ENCODE measurements at places on chromosomes 1 and 21.

DNA sequence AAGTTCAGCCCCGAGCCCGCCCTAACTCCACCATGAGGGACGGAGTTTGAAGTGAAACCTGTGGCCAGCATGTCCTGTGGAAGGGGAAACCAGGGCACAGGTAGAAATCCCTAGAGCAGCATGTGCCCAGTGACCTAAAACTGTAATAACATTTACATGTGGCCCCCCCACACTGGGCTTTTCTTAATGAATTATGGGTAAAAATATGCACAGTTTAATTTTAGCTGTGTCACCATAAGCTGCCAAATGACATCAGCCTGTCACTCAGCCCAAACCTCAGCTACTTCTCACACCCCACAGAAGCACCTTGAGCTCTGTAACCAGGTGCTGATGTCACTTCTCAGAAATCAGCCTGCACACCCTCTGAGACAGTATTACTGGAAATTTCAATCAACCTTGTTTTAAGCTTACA is 50.0 kb upstream of the SLC19A1 start:
- peak; percentile 70 for DNase-seq
- no peak overlapping the region for H3K27ac ChIP-seq
- H3K4me3 ChIP-seq, result no peak overlapping the region

GRCh38 chr1:190688096-190688495 is 210.4 kb upstream of the BRINP3 start:
- no peaks in the 10 kb centered on the region for H3K36me3 ChIP-seq
- no peaks in the 10 kb centered on the region for H3K4me1 ChIP-seq
- no peak overlapping the region for H3K4me3 ChIP-seq
- H3K27ac ChIP-seq, result no peak overlapping the region
- DNase-seq, result no peak

GRCh38 chr1:58917436-58917835 is 133.6 kb upstream of the JUN start:
- H3K36me3 ChIP-seq, result no peaks in the 10 kb centered on the region
- H3K4me1 ChIP-seq, result no peaks in the 10 kb centered on the region
- H3K4me3 ChIP-seq, result no peak overlapping the region

GRCh38 chr1:50750021-50750619 is 209.9 kb downstream of the FAF1 start:
- no peaks in the 10 kb centered on the region for H3K36me3 ChIP-seq
- no peak overlapping the region for H3K4me3 ChIP-seq
- H3K4me1 ChIP-seq, result no peaks in the 10 kb centered on the region

GRCh38 chr1:179164494-179164893 is 65.0 kb downstream of the ABL2 start:
- H3K27ac ChIP-seq, result no peak overlapping the region
- no peaks in the 10 kb centered on the region for H3K27me3 ChIP-seq
- H3K4me1 ChIP-seq, result no peaks in the 10 kb centered on the region
- no peak for DNase-seq
- H3K4me3 ChIP-seq, result no peak overlapping the region

GRCh38 chr1:112247036-112247597 is 148.9 kb upstream of the CTTNBP2NL start:
- H3K4me3 ChIP-seq, result no peak overlapping the region
- no peak for DNase-seq
- H3K27me3 ChIP-seq, result no peaks in the 10 kb centered on the region
- H3K27ac ChIP-seq, result no peak overlapping the region
- H3K36me3 ChIP-seq, result no peaks in the 10 kb centered on the region

- no peaks in the 10 kb centered on the region for H3K27me3 ChIP-seq
- peaks cover 38% of the 10 kb centered on the region for H3K4me1 ChIP-seq
- no peaks in the 10 kb centered on the region for H3K36me3 ChIP-seq
- H3K27ac ChIP-seq, result peak overlapping the region; percentile 85
Measured at GRCh38 chr1:184648856-184649201, 105.8 kb downstream of the EDEM3 start.

DNA sequence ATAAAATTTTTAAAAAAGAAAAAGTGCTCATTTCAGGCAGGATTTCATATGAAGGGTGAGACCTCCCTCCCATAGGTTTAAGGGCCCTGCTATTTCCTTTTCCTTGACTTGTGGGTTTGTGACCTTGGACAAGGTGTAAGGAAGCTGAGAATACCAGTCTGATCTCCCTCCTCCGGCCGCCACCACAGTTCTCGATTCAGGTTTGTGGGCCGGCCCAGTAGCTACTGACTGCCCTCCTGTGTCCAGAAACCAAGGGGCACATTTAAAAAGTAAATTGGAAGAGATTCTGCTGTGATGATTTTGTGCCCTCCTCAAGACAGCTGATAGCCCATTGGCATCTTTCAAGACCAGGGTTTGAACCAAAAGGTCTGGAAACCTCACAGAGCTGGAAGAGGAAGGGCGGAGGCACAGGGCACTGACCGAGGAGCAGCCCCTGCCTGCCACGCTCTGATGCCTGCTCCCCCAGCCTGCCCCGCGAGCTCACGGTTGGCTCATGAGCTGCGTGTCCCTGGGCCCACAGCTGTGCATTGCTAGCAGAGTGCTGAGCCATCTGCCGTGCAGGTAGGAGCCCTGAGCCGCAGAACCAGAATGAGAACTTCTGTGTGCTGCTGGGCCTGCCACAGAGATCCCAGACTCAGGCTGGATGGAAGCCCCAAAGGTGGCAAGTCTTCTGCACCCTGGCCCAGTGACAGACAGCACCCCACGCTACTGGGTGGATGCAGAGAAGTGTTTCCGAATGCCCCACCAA is 348.7 kb downstream of the NPHP4 start:
- peaks cover 83% of the 10 kb centered on the region for H3K27me3 ChIP-seq
- H3K36me3 ChIP-seq, result no peaks in the 10 kb centered on the region
- DNase-seq, result no peak
- H3K4me3 ChIP-seq, result no peak overlapping the region

DNA sequence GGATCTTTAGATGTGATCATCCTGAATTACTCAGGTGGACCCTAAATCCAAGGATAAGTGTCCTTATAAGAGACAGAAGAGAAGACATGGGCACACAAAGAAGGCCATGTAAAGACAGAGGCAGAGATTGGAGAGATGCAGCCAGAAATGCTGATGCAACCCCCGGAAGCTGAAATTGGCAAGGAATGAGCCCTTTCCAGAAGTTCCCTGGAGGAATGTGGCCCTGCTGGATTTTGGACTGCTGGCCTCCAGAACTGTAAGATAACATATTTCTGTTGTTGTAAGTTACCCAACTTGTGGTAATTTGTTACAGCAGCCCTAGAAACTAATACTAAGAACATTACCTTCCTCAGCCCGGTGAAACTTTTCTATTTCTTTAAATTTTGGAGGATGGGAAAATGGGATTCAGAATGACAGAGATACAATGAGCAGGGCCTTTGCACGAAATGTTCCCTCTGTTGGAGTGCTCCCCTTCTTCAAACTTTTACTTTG is 11.2 kb upstream of the PLPP3 start:
- no peak overlapping the region for H3K27ac ChIP-seq
- no peaks in the 10 kb centered on the region for H3K4me1 ChIP-seq
- H3K4me3 ChIP-seq, result no peak overlapping the region
- DNase-seq, result no peak

GRCh38 chr1:35571263-35571662 is 1.9 kb upstream of the TFAP2E start:
- no peaks in the 10 kb centered on the region for H3K27me3 ChIP-seq
- H3K27ac ChIP-seq, result no peak overlapping the region
- H3K4me1 ChIP-seq, result no peaks in the 10 kb centered on the region
- H3K36me3 ChIP-seq, result no peaks in the 10 kb centered on the region

GRCh38 chr1:175449306-175449705 is 256.7 kb upstream of the KIAA0040 start:
- H3K27me3 ChIP-seq, result no peaks in the 10 kb centered on the region
- H3K4me1 ChIP-seq, result peaks cover 2% of the 10 kb centered on the region
- no peak for DNase-seq
- no peak overlapping the region for H3K27ac ChIP-seq
- no peaks in the 10 kb centered on the region for H3K36me3 ChIP-seq

DNA sequence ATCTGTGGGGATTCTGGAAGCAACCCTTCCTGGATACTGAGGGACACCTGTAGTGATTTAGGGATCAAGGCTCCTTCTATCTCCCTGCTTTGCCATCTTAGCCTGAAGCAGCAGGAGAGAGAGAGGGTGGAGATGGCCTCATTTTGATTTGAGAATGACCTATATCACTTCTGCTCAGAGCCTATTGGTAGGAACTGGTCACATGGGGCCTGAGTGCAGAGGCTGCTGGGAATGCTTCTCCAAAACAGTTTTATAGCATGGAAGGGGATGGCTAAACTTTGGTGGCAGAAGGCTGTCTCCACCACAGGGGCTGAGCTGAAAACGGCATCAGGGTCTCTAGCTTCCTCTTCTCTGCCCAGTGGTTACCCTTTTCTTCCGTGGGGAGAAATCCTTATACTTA is 105.8 kb downstream of the TBX19 start:
- peaks cover 26% of the 10 kb centered on the region for H3K4me1 ChIP-seq
- no peak for DNase-seq
- H3K4me3 ChIP-seq, result no peak overlapping the region
- H3K27ac ChIP-seq, result no peak overlapping the region

- H3K27ac ChIP-seq, result no peak overlapping the region
- peaks cover 3% of the 10 kb centered on the region for H3K4me1 ChIP-seq
- no peaks in the 10 kb centered on the region for H3K36me3 ChIP-seq
- H3K27me3 ChIP-seq, result no peaks in the 10 kb centered on the region
- DNase-seq, result no peak
Measured at GRCh38 chr1:201795066-201795465, 33.9 kb upstream of the IPO9 start.

- H3K4me3 ChIP-seq, result no peak overlapping the region
- H3K27ac ChIP-seq, result no peak overlapping the region
- H3K27me3 ChIP-seq, result peaks cover 47% of the 10 kb centered on the region
Measured at GRCh38 chr1:2639203-2639602, 6.4 kb upstream of the MMEL1 start.

- H3K36me3 ChIP-seq, result no peaks in the 10 kb centered on the region
- no peak overlapping the region for H3K4me3 ChIP-seq
- H3K27me3 ChIP-seq, result no peaks in the 10 kb centered on the region
Measured at GRCh38 chr21:25215698-25216384, 391.4 kb downstream of the MRPL39 start.

DNA sequence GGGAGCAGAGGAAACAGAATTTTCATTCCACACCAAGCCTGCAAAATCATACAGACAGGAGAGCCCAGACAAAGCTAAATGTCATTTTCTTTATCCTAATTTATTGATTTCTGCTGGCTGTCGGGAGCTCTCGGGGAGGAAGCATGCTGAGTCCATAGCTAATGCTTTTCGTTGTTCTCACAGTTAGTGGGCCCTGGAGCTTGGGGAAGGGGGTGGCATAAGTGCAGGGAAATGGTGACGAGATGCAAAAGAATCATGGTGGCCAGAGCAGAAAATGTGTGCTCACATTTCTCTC is 202.4 kb downstream of the TOMM20 start:
- H3K27ac ChIP-seq, result peak overlapping the region; percentile 61
- H3K4me3 ChIP-seq, result peak overlapping the region; percentile 51
- no peaks in the 10 kb centered on the region for H3K36me3 ChIP-seq
- DNase-seq, result no peak
- H3K27me3 ChIP-seq, result no peaks in the 10 kb centered on the region

DNA sequence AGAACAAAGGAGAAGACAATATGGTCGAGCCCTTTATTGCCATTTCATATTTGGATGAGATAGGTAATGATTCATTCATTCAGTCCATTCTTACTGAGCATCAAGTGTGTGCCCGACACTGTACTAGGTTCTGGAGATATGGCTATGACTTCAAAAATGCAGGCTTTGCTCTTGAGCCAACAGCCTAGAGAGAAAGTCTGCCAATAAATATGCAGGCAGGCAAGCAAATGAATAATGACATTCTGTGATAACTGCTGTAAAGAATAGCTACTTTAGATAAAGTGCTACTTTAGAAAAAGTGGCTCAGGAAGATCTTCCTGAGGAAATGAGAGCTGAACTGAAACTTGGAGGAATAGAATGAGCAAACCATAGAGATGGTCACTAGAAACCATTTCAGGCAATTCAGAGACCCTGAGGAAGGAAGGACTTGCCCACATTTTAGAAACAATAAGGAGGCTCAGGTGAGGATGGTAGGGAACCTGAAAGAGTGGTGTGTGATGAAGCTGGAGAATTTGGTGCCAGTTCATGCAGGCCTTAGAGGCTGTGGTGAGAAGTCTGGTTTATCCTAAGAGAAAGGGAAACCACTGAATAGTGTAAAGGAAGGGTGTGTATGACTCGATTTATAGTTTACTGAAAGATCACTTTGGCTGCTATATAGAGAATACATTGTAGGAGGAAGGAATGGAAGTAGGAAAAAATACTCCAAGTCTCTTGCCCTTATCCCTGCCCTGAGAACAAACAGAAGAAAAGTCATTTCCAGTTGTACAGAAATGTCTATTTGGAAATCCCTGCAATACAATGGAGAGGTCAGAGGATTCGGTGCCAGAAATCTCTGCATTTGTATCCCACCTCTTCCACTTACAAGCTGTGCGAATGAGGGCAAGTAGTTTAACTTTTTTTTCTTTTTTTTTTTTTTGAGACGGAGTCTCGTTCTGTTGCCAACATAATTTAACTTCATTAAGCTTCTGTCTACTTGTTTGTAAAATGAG is 167.9 kb downstream of the VPS13D start:
- H3K27ac ChIP-seq, result no peak overlapping the region
- H3K4me3 ChIP-seq, result no peak overlapping the region
- H3K27me3 ChIP-seq, result no peaks in the 10 kb centered on the region
- no peak for DNase-seq

- no peak for DNase-seq
- no peaks in the 10 kb centered on the region for H3K27me3 ChIP-seq
- H3K4me1 ChIP-seq, result no peaks in the 10 kb centered on the region
- no peak overlapping the region for H3K4me3 ChIP-seq
- H3K27ac ChIP-seq, result no peak overlapping the region
- no peaks in the 10 kb centered on the region for H3K36me3 ChIP-seq
Measured at GRCh38 chr1:174700775-174701174, 253.0 kb downstream of the GPR52 start.

GRCh38 chr1:244062156-244062725 is 11.2 kb downstream of the ZBTB18 start:
- no peak for DNase-seq
- H3K4me1 ChIP-seq, result no peaks in the 10 kb centered on the region
- H3K36me3 ChIP-seq, result no peaks in the 10 kb centered on the region
- H3K27me3 ChIP-seq, result no peaks in the 10 kb centered on the region
- H3K4me3 ChIP-seq, result no peak overlapping the region

DNA sequence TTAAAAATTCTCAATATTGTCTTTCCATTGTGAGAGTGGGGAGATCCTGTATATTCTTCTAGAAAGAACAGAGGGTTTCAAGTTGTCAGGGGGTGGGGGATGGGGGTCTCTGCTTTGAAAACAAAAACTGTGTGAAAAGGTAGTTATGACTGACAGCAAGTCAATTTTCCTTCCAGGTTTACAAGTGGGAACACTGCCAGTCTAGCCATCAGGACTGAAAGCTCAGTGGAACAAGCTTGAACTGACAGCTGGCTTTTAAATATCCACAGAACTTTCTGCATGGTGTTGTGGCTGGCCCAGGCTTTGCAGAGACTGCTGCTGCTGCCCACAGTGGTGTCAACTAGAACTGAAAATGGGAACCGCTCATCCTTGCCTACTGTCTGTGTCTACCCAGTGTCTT is 162.6 kb downstream of the TNR start:
- H3K36me3 ChIP-seq, result no peaks in the 10 kb centered on the region
- no peak for DNase-seq
- no peak overlapping the region for H3K27ac ChIP-seq
- H3K27me3 ChIP-seq, result no peaks in the 10 kb centered on the region

Measured in MM.1S (cell line).